NCI-H1092 (cell line): ENCODE measurements at places on chromosomes 7 and 10.

DNA sequence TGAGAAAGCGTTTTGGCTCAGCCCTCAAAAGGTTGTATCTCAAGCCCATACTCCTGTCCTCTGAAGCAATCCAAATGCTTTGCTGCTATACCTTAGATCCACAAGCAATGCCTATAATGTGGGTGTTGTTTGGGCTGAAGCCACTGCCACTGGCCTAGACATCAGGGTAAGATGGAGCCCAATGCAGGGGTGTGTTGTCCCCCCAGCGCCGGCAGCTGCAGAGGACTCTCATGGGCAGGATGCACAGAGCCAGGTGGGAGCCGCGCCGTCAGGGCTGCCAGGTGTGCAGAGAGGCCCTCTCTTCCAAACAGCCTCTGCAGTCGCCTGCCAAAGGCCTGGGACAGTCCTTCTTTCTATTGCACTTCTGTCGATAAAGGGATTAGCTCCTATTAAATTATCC lies 205.2 kb upstream of the SHH start:
- no peak for DNase-seq

- DNase-seq = no peak
These were observed 745.1 kb upstream of the LRRTM3 start for GRCh38 chr10:66180581-66181318.

DNA sequence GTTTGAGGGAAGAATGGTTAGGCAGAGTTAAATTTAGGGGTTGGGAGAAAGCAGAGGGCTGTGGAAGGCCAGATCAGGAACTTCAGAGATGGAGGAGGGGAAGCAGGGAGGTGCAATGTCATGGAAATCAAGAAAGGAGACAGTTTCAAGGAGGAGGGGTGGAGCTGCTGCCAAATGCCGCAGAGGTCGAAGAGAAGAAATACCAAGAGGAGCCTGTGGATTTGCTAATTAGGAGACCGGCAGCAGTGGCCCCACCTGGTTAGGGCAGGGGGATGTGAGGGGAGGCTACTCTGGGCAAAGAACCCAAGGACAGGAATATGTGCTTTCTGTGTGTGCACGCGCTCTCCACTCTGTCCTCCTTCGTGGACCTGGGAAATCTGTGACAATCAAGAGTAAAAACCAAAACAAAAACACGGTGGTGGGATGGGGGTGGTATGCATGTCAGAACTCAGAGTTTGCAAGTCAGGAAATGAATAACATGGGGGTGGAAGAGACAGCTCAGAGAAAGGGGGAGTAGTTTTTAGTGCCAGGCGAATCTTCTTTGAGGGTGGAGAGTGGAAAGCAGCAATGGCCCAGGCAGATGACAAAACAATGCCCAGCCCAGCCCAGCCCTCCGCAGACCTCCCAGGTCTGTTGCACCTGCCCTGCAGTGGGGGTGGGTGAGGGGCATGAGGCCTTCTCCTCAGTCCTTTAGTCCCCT lies 102.9 kb upstream of the PAX2 start:
- no peak for DNase-seq

- no peak for DNase-seq
These were observed 182.5 kb upstream of the PRSS58 start for GRCh38 chr7:142440219-142440905.

GRCh38 chr7:65809982-65810288 lies 62.9 kb upstream of the VKORC1L1 start:
- DNase-seq = no peak

GRCh38 chr7:68364886-68365625 lies 1233.2 kb upstream of the AUTS2 start:
- DNase-seq = no peak

- DNase-seq = peak; percentile 92
These were observed 123.3 kb downstream of the PAXIP1 start for GRCh38 chr7:154879629-154880028.

GRCh38 chr10:94328613-94329012 lies 34.1 kb downstream of the NOC3L start:
- DNase-seq = no peak
